ENCODE measurements at places on chromosomes 13 and 19.

- DNase-seq = no peak
Observed at GRCh38 chr19:52542984-52543664, 15.7 kb downstream of the ZNF808 start.

DNA sequence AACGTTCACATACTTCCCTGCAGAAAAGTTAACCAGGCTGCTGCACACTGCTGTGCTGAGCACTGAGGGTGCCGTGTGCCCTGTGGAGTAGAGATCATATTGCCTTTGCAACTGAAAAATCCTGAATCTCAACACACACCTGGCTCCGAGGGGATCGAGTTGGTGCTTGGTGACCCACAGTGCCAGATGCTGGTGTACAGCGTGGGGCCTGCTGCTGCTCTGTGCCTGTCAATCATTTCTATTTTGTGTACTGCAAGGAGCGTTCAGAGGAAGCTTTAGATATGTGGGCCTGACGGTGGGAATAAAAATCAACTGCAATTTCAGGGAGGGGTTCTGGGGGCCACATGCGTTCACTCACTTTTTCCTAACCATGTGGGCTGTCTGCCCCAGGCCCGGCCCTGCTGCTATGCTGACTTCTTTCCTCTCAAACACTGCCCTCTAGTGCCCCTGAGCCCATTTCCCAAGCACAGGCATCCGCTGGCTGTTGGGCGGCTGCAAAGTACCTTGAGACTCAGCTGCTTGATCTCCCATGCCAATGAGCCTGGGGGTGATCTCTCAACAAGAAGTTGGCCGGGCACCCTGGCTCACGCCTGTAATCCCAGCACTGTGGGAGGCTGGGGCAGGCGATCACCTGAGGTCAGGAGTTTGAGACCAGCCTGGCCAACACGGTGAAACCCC, 9.7 kb upstream of the LENG8 start:
- DNase-seq = no peak

DNA sequence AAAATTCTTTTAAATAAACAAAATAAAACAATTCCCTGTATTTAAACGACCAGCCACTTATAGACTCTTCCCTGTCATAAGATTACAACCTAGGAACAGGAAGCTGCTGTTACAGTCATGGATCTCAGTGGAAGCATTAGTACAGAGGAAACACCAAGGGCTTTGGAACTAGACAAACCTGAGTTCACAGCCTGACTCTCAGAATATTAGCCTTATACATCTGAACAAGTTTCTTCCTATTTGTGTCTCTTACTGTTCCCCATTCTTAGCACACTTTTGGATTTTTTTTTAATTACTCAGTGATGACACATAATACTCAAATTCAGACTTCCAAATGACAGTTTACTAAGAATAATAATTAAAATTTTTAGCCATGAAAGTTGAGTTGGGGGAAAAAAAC, 46.1 kb downstream of the ZDHHC20 start:
- DNase-seq = no peak

DNA sequence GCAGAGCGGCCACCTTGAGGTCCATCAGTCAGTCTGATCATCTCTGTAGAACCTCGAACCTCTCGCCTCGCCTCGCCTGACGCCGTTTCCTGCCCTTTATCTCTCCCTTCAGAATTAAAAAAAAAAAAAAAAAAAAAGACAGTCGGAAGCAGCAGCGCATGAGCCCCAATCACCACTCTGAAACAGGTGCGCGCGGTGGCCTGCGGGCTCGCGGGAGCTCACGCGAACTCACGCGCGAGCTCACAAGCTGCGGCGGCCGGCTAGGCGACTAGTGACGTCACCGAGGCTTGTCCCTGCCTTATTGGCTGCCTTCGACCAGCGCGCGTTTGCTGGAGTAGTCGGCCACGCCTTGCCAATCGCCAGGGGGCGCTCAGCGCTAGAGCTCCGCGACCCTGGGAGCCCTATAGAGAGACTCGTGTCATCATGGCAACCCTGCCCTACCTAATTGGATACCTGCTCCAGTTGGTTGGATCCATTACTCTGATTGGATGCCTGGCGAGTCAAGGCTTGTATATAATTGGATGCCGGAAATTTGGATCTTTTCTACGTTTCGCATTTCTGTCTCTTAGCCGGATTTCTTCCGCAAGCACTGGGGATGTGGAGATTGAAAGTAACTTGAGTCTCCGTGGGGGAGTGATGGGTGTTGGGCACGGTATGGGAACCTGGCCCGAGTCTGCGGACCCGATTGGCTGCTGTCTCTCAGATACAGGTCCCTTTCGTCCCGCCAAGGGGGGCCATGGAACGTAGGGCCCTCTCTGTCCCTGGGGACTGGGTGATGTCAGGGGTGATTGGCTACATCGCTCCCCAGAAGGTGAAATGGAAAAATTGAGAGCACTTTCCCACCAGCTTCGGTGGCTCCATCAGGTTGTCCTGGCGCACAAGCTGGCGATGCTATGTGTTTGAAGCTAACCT, 31.6 kb downstream of the SYT3 start:
- DNase-seq = peak; percentile 62

DNA sequence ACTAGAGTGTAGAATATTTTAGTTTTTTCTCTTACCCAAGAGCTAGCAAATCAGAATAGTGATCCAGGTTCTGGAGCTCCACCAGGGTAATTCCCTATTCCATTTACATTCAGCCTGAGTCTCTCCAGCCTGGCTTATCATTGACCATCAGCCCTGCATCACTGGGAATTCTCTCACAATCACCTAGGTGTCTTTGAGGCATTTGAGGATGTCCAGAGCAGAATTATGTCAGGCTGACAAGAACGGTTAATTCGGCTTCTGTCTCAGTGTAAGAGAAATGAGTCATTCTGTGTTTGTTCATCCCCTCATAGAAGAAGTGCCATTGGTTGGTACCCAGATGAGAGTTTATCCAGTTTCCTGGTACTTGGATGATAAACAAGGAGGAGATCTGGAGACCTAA, 180.5 kb downstream of the ZNF737 start:
- no peak for DNase-seq

DNA sequence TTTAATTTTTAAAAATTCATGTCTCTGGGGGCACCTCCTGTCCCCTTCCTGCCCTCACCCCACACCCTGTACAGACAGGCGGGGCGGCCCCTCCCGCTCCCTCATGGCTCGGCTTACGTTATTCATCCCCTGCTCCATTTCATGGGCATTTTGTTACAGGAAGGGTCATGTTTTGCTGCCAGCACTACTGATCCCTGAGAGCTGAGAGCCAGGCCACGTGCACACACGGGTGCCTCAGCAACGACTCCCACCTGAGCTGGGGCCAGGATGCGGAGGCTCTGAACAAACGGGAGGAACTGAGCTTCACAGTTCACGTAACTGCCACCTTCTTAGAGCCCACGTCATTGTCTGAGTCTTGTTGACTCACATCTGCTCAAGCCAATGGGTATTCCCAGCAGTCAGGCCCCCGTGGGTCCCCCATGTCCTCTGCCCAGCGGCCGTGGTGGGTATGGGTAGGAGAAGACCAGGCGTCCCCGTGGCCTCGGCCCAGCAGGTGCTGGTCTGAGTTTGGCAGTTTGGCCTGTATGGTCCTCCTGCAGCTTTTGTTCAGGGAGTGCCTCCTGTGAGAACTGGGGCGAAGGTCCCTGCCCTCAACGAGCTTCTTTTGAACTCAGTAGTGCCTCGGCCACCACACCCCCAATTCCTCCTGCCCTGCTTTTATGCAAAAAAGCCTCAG, 16.4 kb upstream of the TMEM255B start:
- no peak for DNase-seq

- no peak for DNase-seq
Observed at GRCh38 chr19:23539499-23539898, 144.2 kb upstream of the ZNF91 start.

DNA sequence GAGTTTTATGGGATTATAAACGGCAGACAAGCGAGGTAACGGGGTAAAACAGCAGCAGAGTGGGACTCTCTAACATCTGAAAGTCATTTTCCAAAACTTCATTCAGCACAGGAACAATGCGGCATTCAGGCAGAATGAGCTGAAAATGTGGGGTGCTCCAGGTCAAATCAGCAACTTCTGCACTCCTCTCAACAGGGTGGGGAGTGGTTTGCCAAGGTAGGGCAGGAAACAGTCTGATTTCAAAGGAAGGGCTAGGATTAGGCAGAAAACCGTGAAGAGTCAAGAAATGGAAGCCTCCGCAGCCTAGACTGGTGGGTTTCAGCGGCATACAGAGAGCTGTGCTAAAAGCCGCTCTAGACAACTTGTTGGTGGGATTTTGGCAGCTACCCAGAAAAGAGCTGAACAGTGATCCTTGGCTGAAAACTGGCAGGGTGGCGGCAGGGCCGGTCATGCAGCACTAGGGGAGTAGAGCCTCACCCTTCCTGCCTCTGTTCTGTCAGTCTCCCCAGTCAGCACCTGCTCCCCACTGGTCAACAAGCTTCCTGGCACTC, 154.2 kb upstream of the KLF12 start:
- no peak for DNase-seq

DNA sequence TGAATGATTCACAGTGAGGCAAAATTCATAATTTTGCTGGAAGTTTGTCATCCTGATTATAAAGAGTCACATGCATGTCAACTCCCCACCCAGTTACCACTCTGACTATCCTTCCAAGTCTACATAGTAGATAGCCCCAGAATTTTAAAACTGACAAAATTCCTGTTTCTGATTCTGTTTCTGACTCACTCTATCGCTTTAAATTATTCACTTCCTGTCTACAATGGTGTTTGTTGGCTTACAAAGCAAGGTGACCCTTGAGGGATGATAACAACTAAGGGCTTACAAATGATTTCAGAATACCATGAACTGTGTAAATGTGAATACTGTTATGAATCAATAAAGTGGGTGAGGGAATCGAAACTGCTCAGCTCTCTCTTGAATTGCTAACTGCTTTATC, 98.7 kb upstream of the KL start:
- DNase-seq = no peak

- no peak for DNase-seq
Observed at GRCh38 chr13:106381091-106381490, 154.4 kb downstream of the EFNB2 start.

- DNase-seq = no peak
Observed at GRCh38 chr13:105513448-105513847, 1022.0 kb downstream of the EFNB2 start.

DNA sequence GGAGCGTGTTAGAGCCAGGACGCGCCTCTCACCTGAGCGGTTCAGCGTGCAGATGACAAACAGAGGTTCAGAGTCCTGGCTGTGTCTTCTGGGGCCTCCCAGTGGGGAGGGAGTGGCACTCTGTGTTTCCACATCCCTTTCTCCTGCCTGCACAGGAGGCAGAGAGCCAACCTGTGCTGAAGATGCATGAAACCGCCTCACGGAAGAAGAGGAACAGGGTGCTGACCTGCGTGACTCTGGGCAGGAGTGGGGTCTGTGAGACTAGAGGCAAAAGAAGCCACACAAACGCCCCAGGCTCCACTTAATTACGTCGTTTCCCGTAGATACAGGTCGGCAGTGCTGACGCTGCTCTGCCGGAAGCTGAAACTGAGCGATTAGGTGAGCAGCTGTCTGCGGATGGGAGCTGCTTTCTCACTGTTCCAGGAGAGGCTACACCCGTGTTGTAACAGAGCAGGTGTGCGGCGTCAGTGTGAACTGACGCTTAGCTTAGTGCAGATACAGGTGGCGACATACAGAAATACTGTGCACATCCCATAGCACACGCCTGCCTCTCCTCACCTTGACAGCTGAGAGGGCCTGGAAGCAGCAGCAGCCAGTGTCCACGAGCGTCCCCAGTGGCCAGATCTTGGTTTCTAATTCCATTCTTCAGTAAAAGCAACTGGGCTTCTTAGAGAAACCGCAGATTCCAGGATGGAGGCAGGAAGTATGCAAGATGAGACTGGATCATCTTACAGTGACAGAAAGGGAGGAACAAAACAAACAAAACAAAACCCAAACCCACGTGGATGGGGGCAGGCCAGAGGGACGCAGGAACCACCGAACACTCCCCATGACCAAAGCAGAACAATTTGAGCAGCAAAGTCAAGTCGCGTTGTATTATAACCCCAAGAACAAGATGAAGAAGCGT, 37.7 kb upstream of the MCF2L start:
- no peak for DNase-seq

DNA sequence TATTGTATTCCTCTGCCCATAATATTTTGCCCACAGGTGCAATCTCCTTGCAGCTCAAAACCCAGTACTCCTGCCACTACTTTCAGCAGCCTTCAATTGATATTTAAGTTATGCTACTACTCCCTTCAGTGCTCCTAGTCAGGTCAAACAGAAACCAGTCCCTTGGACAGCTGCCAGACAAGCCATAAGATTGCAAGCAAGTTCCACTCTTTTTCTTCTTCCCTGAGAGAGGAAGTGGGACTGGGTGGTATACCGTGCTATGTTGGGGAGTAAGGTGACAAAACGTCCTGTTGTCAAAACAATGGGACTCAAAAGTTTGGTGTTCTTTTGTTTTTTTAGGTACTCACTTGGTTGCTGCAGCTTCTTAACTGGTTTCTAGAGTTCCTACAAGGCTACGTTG, 63.1 kb upstream of the FRY start:
- no peak for DNase-seq

DNA sequence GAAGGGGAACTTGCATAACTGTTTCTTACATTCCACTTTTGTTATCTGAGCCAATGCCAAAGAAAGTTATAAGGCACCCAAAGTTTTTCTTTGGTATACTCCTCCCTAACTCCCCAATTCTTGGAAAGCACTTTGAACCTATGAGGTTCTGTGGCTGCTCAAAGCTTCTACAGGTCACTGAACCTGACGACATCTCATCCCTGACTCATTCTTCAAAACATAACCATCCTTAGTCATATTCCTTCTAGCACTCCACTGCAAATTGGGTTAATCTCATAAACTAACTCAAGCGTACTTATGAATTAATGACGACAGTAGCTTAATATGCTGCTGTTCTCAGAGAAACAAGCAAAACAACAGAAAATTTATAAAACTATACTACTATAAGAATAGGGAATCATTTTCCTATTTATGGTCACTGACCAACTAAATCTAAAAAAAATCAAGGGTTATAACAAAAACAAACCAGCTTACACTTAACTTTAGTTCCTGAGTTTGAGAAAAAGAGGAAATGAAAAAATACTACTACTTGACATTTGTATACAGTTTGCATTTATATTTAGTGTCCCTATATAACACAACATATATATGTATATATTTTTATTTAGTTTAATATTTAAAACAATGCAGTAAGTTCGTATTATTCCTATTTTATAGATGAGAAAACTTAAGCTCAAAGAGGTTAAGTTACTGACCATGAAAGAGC, 69.1 kb downstream of the CAB39L start:
- no peak for DNase-seq

- peak; percentile 62 for DNase-seq
Observed at GRCh38 chr19:45638930-45639729, at the start of gene EML2. Gene EML2 (minus strand): TSS chr19:45639397. CDS start chr19:45639376, 21 bp downstream.

DNA sequence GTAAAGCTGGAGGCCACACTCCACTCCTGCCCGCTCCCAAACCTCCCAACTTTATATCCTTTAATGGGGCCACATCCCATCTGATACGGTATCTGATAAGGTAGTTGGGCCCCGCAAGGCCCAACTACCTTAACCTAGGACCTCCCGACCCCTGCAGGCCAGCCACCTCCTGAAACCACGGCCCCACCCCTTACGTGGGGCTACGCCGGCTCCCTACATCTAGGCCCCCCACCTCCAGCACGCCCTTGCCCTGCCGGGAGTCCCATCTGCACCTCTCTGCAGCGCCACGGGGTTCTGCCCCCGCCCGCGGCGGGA, 2.2 kb downstream of the IGFLR1 start:
- DNase-seq = no peak

All from GM12892 (cell line).